ENCODE measurements at places on chromosomes 3 and 15.

DNA sequence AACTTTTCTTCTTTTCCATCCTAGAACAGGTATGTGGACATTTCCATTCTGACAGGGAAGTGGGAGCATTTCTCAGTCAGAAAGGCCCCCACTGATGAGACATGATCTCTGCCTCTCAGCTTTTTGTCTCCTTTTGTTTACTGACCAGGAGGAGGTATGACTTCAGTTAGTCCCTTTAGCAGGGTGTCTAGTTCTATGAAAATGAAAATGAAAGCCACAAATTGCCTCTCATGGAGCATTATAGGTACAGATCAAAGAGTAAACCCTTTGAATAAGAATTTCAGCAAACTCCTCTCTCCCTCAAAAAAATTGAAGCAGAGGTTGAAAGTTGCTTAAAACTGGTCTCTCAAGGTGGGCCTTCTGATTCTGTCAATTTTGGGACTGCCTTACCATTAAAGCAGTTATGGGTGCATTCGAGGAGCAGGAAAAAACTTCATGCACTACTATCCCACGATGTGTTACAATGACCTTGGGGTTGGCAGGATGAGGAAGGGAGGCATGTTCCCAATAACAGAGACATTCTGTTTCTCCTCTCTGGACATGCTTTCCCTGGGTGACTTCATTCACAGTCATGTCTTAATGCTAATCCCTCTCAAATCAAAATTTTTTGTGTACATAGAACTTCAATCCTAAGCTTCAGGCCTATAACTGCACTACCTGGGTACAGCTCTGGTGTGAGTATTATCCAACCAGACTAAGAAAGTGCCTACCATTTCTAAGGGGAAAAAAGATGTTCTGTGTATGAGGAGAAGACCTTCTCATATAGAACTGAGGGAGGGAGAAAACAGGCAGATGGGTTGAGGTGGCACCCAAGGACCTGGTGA is 50.6 kb upstream of the TBC1D23 start:
- DNase-seq, result peak; percentile 3

- DNase-seq, result no peak
Observed at GRCh38 chr15:79221696-79222095, 60.8 kb upstream of the ANKRD34C start.

- DNase-seq, result no peak
Observed at GRCh38 chr3:194355379-194355778, 4.3 kb upstream of the CPN2 start.

DNA sequence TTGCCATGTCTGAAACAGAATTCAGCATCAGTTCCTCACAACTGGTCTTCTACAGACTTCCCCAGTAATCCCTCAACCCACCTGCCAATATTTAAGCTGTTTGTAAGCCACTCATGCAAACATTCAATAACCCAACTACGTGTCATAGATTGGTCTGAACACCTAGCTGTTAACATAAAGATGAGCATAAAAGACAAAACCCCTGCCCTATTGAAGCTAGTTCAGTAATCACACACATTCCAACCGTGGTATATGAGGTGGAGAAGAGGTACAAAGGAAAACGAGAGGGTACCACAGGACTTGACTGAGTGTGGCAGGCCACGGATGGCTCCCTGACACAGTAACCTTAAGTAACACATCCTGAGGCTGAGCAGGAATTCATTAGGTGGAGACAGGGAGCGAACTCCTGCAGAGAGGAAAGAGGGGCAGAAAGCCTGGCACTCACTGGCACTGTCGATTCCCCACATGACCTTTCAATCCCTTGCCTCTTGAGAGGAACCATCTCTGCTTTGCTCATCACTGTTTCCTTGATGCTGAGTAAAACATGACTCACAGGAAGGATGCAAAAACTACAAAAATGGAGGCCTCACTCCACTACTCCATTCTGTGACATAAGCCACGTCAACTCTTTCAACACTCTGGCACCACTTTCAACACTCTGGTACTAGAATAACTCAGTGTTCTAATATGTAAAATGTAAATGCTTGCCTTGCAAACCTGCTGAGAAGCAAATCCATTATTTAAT is 31.3 kb downstream of the RPN1 start:
- peak; percentile 54 for DNase-seq

GRCh38 chr15:48397841-48398240 is 66.6 kb downstream of the DUT start:
- DNase-seq, result no peak

DNA sequence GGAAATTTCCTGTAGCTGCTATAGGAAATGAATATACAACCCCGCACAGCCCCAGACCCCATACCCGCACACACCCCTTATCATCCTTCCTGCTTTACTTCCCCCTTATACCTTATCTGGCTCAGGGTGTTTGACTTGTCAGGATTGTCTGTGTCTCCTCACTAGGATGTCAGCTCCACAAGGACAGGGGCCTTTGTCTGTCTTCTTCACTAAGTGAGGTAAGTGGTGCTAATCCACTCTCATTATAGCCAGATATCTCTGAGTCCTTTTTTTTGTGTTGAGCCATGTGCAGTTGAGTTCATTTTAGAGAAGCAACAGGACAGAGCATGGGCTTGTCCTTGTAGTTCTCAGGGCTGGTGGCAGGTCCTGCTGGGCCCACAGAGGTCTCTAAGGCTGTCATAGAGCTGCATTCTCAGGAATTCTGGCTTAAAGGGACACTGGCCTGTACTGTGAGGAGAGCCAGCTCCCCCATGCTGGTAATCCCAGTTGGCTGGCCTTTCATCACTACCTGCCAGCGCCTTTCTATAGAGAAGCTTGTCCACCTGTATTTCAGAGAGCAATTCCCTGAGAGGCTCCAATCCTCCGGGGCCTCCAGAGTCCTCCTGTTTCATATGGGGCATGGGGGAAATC is 9.0 kb downstream of the KY start:
- DNase-seq, result no peak

GRCh38 chr3:146892041-146892440 is 286.9 kb upstream of the PLSCR5 start:
- DNase-seq, result no peak

DNA sequence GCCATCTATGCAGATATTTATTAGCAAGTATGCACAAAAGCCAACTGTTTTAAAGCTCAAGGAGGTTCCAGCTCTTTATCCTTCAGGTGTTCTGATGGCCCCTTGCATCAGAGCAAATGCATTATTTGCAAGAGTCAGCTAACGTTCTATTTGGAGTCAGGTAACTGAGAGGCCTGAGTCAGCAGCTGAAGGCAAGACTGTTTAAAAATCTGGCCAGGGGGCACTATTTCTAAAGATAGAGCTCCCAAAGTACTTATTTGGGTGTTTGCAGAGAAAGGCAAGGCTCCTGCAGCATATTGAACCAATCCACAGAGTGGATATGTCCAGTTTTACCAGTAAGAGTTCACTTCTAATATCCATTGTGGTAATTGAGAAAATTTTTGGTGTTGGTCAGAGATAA is 146.1 kb downstream of the LRTM1 start:
- no peak for DNase-seq

DNA sequence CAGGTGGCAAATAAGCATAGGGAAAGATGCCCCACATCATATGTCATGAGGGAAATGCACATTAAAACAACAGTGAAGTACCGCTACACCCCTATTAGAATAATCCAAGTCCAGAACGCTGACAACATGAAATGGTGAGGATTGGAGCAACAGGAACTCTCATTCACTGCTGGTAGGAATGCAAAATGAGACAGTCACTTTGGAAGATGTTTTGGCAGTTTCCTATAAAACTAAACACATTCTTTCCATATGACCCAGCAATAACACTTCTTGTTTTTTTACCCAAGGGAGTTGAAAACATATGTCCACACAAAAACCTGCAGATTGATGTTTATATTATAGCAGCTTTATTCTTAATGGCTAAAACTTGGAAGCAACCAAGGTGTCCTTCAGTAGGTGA is 116.4 kb upstream of the TOPAZ1 start:
- DNase-seq, result no peak

- no peak for DNase-seq
Observed at GRCh38 chr3:39135170-39135805, 18.1 kb downstream of the CSRNP1 start.

- peak; percentile 50 for DNase-seq
Observed at GRCh38 chr3:179149406-179149867, 1.3 kb downstream of the PIK3CA start.

GRCh38 chr3:66642019-66642418 is 141.2 kb upstream of the LRIG1 start:
- no peak for DNase-seq

- peak; percentile 60 for DNase-seq
Observed at GRCh38 chr3:19866751-19867347, 67.2 kb downstream of the EFHB start.

DNA sequence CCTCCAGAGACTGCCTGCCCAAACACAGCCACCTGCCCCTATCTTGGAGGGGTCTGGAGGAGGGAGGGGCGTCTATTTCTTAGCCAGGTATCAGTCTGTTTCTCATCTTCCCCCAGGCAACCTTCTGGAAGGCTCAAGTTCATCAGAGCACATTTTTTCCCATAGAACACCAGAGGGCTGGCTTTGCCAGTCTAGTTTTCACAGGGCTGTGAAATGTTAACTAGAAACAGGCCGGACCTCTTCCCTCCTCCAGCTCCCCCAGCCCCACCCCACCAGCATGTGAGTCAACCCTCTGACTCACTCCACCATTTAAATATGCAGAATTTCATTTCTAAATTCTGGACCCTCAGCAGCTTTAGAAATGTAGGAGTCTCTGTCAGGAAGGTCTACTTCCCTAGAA is 66.9 kb downstream of the SLCO2A1 start:
- DNase-seq, result no peak

DNA sequence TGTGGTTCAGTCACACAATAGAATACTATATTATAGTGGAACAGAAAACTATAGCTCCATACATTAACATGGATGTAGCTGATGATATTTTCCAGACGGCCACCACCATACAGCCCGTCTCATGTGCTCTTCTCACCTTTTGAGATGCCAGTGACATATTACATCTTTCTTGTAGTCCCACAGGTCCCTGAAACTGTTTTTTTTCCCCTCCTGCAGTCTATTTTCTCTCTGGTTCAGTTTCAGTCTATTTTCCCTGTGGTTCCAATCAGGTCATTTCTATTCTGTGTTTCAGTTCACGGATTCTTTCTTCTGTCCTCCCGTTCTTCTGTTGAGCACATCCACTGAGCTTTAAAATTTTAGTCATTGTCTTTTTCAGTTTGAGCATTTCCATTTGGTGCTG is 72.2 kb downstream of the PPCDC start:
- DNase-seq, result no peak

DNA sequence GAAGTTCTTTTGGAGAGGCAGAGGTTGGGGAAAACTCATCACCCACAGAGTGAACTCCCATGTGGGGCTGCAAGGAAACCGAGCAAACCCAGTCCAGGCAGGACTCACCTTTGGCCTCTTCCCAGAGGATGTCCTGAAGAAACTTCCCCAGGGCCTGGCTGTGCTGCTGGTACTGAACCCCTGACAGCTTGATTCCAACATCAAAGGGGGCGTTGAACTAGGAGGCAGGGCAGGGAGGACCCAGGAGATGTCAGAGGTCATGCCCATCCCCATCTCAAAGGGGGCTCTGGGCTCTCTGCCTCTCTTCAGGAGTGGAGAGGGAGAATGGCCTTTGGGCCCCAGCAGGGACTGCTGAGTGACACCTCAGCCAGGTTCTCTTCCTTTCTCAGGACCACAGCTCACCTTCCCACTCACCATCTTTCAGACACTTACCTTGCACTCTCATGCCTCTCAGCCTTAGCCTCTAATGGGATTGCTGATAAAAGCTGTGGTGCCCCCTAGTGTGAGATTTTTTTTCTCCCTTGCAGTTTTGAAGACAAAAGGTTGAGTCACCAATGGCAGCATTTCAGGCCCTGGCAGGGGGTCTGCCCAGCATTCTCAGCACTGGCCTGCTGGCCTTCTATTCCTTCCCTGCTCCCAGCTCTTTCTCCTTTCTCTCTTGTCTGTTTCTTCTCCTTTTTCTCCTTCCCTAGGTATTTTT is 6.0 kb downstream of the GHRL start:
- DNase-seq, result peak; percentile 88

- DNase-seq, result no peak
Observed at GRCh38 chr3:5343459-5343858, 156.0 kb downstream of the EDEM1 start.

- no peak for DNase-seq
Observed at GRCh38 chr15:50187997-50188396, 6.0 kb downstream of the SLC27A2 start.

DNA sequence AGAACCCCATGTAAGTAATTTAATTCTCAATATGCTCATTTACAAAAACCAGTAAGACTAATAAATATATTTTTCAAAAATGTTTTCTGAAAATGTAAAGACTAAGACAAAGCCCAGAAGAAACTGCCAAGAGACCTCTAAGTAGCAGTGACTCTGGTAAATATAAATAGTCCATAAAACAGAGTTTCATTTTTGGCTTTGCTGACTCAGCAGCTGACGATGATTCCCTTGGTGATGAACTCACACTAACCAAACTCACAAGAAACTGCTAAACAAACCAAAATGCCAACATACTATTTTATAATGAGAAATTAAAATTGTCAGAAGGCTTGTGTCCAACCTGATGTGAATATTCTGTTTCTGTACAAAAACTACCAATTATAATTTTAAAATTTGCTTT is 31.5 kb upstream of the IMPG2 start:
- DNase-seq, result no peak

DNA sequence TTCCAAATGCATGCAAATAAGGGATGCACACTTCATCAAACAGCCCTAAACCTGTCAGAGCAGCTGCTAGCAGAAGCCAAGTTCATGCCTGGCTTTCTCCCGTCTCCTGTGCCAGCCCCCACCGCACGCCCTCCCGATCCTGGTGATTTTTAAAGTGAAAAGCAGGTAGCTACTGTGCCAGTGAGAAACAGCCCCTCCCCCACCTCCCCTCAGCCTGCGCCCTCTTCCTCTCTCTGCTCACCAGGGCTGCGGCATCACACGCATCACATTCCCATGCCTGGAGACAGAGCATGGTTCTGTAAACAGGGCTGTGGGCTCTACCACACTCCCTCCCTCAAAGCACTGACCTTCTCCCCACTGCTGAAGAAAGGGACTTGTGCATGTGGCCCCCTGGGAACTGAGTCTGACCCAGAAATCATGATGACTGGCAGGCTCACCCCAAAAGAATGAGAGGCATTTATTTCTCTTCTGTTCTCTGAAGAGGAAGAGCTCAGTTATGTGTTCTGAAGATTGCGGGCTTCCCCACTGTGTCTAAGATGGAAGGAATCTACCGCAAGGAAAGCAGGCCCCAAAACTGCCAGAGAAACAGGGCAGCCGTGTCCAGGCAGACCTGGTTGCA is 14.5 kb upstream of the SLC6A1 start:
- no peak for DNase-seq

DNA sequence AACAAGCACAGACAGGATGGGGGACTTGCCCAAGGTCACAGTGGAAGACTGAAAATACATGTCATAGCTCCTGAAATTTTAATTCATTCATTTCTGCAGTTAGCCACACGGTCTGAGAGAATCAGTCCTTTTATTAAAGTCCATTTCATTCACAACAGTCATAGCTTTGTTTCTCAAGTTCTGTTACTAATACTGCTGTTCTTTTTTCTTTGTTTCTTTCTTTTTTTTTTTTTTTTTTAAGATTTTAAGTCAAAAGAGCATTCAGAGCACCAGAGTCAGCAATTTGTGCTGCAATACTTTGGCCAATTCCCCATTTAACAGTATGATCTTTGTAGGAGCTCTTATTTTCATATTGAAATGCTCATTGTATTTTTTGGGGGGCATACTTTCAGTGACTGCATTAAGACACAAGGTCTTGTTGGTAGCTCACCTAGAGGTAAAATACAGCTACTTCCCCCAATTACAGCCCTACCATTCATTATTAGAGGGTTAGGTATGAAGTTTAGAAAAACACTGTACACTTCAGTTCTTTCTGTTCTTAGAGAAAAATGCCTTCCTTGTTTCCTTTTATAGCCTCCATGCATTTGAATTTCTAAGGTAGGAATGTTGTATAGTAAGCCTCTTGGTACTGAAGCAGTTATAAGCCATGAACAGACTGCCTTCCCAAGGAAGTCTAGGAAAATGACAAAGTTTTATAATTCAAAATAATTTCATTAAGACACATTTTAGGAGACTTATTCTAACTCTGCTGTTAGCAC is 9.6 kb downstream of the GALK2 start:
- no peak for DNase-seq

Data from kidney glomerular epithelial cell (primary cell).